KBM-7 (cell line): ENCODE measurements at places on chromosomes 5 and 9.
A peak's percentile ranks its signal among the peaks of the same experiment; 100 is the strongest.

- no peak for DNase-seq
Observed at GRCh38 chr5:21818370-21818720, 1034.8 kb downstream of the CDH12 start.

GRCh38 chr5:142561486-142562097 is 124.3 kb downstream of the FGF1 start:
- no peak for DNase-seq

DNA sequence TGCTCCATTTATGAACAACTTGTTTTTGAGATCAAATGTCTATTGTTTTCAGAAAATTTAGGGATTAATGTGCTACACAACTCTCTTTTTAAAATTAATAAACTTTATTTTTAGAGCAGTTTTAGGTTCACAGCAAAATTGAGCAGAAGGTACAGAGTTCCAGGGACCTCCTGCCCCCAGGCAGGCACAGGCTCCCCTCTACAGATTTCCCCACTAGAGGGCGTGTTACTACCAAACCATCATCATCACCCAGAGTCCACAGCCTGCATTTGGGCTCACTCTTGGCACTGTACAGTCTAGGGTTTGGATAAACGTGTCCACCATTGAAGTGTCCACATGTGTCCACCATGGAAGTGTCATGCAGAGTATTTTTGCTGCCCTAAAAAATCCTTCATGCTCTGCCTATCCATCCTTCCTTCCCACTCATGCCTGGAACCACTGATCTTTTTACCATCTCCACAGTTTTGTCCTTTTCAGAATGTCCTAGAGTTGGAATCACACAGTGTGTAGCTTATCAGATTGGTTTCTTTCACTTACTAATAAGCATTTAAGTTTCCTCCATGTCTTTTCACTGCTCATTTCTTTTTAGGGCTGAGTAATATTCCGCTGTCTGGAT is 61.7 kb downstream of the MRPL36 start:
- peak; percentile 62 for DNase-seq

DNA sequence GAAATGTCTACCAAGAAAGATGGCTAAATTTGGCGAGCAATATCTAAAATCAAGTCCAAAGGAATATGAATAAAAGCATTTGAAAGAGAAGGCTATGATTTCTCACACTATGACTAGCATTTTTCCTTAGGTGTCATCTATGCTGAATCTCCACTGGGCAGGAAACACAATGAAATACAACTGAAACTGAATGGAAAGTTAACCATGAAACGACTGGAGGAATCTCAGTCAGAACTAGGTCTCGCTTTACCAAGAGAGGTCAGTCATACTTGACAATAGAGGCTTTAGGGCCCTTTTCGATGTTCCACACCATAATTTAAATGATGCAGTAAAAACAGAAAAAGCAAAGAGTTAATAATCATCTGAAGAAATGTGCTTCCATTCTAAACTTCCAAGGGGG is 339.0 kb downstream of the PDE4D start:
- DNase-seq: no peak

- DNase-seq: no peak
Observed at GRCh38 chr9:126461029-126461428, 134.4 kb downstream of the MVB12B start.

- no peak for DNase-seq
Observed at GRCh38 chr5:168529374-168530234, 499 bp downstream of the FBLL1 start.

DNA sequence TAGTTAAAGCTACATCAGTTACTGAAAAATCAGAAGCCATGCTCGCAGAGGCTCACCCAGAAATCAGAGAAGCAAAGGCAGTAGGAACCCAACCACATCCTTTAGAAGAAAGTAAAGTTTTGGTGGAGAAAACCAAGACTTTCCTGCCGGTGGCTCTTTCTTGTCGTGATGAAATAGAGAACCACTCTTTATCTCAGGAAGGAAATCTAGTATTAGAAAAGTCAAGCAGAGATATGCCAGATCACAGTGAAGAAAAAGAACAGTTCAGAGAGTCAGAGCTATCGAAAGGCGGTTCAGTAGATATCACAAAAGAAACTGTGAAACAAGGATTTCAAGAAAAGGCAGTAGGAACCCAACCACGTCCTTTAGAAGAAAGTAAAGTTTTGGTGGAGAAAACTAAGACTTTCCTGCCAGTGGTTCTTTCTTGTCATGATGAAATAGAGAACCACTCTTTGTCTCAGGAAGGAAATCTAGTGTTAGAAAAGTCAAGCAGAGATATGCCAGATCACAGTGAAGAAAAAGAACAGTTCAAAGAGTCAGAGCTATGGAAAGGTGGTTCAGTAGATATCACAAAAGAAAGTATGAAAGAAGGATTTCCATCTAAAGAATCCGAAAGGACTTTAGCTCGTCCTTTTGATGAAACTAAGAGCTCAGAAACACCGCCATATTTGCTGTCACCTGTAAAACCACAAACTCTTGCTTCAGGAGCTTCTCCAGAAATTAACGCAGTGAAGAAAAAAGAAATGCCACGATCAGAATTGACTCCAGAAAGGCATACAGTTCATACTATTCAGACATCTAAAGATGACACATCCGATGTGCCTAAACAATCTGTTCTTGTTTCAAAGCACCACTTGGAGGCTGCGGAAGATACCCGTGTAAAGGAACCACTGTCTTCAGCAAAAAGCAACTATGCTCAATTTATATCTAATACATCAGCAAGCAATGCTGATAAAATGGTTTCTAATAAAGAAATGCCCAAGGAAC is 47.2 kb downstream of the CMYA5 start:
- peak; percentile 8 for DNase-seq

DNA sequence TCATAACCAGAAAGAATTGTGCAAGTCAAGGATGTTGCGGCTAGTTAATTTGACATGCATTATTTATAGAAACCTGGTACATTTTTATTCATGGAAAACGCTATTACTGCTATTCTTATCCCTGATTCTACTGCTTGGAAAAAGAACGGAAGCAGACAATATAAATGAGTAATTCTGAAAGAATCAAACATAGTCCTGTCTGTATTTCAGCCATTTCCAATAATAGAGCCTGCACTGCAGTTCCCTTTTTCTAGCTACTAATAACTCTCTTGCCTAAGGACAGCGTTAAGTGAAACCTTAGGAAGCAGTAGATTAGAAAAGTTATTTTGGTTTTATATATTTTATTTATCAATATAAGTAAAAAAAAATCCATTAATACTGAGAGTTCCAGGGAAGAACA is 414.9 kb downstream of the CYLC2 start:
- no peak for DNase-seq

- no peak for DNase-seq
Observed at GRCh38 chr9:136250676-136251075, 5.1 kb upstream of the QSOX2 start.

- DNase-seq: no peak
Observed at GRCh38 chr9:6367128-6367890, 39.1 kb downstream of the TPD52L3 start.

- no peak for DNase-seq
Observed at GRCh38 chr9:130466537-130467217, 21.9 kb downstream of the ASS1 start.

- DNase-seq: no peak
Observed at GRCh38 chr9:87793292-87793691, 67.4 kb downstream of the CTSL start.

DNA sequence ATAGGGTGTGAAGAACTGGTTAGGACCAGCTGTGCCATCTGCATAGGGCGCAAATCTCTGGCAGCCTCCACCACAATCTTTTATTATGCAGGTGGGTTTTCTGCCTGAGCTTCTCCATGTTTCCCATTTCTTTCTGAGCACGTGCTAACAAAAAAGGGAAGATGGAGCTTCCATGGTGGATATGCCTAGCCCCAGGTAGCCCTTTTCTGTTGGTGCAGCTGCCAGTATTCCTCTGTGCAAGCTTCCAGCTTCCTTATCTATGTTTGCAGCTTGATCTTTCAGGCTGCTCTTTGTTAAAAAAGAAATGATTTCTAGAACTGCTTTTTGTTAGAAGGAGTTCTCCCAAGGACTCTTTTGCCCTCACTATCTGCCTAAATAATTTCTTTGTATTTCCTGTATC is 95.0 kb upstream of the EPB41L4A start:
- DNase-seq: no peak
